ENCODE measurements at places on chromosomes 6 and 20.

DNA sequence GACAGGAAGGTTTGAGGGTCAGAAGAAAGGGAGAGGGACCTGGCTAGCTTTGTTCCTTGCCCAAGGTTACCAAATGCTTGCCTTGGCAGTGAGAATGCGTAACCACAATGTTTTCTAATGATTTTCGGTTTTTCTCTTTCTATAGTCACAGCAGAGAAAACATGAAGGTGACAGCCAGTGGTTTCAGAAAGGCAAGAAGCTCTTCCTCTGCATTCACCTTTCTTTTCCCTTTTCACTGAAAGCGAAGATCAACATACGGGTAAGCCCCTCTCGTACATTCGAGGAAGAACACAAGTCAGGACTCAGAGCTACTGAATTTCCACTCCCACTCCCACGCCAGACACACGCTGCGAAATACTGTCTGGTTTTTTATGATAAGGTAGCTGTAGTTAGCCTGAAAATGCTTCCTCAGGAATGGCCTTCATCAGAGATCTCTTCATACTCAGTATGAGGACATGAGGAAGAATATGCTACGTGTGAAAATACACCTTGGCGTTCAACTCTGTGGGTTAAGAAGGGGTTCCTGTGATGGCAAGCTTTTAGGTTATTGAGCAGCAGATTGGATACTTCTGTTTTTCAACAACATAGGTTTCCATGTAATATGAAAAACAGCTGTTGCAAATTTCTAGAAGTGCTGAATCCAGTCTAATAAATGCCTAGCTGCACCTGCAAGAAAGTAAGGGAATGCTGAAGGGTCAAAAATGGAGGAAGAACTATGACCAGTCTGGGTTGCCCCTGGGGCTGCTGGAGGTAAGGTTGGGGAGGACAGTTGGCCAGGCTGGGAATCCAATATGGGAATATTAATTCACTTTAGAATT is 7.4 kb upstream of the CD83 start:
- DNase-seq = no peak

GRCh38 chr6:127641905-127642304 is 64.9 kb downstream of the C6orf58 start:
- DNase-seq = no peak

- DNase-seq = no peak
These were observed 4.1 kb downstream of the FAM210B start for GRCh38 chr20:56362833-56363413.

- no peak for DNase-seq
These were observed 45.8 kb upstream of the SYNDIG1 start for GRCh38 chr20:24423390-24424313.

DNA sequence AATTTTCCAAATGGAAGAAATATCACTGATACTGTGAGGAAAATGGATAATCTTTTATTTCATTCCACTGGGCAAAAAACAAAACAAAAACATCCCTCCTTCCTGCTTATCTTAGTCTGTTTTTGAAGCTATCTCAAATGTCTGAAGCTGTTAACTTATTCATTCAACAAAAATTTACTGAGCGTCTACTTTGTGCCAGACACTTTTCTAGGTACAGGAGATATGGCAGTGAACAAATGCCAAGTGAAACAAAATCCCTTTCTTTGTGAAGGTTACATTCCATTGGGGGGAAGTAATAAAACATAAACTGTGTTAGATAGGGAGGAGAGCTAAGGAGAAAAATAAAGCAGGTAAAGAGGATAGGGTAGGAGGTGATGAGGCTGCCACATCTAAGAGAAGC is 47.5 kb downstream of the TNFRSF21 start:
- no peak for DNase-seq

GRCh38 chr6:1499777-1500176 is 109.9 kb upstream of the FOXC1 start:
- no peak for DNase-seq

GRCh38 chr20:289693-290083 is 862 bp downstream of the C20orf96 start:
- no peak for DNase-seq

DNA sequence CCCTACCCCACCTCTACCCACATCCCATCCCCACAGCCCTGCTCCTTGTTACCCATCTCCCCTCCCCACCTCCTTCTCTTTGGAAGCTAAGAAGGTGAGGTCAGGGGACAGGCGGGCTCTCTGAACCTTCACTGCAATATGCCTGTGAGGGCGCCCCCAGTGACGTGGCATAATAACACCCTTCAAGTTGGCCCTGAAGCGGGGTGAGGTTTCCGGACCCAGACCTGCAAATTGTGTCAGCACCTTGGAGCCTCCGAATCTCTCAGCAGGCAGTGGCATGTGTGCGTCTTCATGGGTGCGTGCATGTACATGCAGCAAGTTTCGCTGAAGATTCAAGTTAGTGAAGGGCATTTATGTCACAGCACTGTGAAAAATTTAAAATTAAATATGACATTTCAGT is 114.6 kb downstream of the SOBP start:
- no peak for DNase-seq

DNA sequence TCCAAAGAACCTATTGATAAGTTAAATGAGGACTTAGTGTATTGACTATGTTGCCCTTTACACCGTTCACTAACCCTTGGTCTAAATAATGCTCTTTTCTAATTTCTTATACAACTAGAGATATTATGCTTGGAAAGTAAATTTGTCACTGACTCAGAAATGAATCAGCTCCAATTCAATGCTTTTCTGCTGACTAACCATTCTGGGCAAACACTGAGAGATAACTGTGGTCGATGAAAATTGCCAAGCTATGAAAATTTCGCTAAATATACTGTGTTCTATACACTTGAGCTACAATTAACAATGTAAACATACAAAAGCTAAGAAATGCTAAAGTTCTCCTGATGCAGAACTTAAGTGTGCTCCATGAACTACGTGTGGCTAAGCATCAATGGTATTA is 23.1 kb upstream of the FBXO9 start:
- DNase-seq = no peak

DNA sequence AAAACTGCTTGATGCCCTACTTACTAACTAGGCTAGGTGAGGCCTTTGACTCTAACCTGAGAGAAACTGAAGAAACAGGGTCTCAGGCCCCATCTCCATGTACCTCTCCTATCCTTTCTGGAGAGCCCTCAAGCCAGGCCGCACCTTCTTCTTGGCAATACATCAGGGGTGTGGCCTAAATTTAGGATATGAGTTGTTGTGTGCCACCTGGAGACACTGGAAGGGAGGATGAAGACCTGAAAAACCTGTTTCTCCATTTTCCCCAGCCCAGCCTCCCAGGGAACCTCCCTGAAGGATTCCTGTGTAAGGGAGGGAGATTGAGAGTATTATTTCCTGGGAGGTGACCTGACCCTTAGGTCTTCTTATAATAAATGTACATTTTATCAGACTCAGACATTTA is 3.1 kb downstream of the LY6G6D start:
- no peak for DNase-seq

GRCh38 chr6:46104209-46104608 is 25.6 kb upstream of the ENPP4 start:
- no peak for DNase-seq

GRCh38 chr6:166551754-166552495 is 34.6 kb downstream of the RAMACL start:
- DNase-seq = no peak

GRCh38 chr20:25310268-25310920 is 62.5 kb downstream of the PYGB start:
- DNase-seq = peak; percentile 14

- no peak for DNase-seq
These were observed 28.4 kb upstream of the SLC35A1 start for GRCh38 chr6:87444362-87444761.

DNA sequence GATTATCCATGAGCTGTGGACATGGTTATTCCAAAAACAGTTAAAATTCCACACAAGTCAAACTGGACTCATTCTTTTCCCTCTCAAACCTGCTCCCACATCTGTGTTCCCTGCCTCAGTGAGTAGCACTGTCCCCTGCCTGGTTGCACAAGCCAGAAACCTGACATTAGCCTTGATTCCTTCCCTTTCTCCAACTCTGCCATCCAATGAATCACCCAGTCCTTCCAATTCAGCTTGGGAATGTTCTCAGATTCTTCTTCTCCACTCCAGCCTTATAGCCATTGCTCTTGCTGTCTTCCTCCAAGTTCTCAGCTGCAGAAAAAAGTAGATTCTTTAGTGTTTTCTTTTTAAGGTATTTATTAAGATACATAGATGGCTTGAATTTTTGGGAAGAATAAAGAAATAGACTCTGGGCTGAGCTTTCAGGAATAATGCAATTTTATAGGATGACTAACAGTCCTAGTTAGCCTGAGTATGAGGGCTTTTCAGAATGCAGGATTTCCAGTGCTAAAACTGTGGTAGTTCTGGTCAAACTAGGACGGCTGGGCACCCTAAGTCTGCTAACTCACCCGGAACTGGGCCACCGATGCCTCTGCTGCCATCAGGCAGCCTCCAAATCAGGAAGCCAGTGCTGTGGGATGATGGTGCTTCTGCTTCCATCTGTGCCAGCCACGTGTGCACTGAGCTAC is 18.2 kb upstream of the SASH1 start:
- DNase-seq = no peak

DNA sequence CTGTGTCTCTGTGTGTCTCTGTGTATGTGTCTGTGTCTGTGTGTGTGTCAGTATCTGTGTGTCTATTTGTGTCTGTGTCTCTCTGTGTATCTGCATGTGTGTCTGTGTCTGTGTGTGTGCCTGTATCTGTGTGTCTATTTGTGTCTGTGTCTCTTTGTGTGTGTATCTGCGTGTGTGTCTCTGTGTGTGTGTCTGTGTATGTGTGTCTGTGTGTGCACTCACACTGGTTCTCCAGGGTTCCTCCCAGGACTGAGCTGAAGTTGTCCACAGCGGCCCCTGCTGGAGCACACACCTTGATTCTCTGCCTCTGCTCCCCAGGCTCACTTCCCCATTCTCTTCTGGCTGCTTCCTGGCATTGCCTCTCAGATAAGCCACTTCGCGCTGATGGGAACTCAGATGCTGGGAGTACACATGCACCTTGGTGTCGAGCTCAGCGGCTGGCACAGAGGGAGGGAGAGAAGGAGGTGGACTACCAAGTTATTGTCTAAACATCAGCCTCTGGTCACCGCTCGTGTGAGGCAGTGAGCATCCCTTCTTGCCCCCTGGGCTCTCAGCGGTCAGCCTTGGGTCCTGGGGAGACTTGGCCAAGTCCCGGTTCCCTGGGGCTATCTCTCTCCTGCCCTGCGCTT is 104.9 kb upstream of the NXT1 start:
- DNase-seq = no peak

DNA sequence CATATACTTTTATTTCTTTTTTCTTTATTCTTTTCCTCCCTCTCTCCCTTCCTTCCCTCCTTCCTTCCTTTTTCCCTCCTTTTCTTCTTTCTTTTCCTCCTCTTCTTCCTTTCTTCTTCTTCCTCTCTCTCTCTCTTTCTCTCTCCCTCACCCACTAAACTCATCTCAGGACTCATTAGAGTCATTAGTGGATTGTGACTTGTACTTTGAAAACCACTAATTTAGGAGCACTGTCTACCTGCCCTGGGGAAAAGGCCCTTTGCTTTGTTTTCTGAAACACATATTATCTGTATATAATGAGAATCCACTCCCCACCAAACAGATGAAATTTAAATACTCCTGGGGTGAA is 68.7 kb upstream of the CEP85L start:
- no peak for DNase-seq

GRCh38 chr6:80872199-80872950 is 765.9 kb downstream of the BCKDHB start:
- DNase-seq = no peak

DNA sequence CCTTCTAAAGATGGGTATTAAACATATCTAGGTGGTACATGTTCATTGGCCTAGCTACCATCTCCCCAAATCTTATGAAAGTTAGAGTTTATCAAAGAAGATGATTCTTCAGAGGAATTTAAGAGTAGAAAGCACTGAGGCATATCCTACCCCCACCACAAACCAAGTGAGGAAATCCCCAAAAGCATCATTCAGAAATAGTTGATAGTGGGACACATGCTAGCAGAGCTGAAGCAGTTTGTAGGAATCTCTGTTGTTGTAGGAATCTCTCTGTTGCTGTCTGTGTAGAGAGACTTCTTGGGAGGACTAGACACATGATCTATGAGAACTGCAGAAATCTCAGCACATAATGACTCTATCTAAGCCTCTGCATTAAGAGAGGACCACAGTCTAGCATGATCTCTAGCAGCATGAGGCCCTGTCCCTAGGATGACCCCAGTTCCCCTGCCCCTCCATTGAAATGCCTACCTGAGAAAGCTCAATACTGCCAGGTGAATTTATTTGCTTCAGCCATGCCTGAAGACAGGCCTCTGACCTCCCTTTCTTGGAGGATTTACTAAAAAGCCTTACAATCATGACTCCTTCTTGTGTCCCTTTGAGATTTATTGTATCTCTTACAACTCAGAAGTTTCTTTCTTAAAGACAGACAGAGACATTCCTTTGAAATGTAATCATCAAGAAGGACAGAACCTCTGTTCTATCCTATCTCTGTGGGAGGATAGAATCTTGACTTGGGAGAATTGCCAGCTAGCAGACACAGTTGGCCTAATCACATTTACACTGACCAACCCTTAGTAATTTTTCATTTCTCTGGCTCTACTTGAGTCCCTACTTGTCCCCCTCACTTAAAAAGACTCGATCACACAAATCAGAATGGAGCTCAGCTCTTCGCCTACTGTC is 582.4 kb downstream of the PHF3 start:
- DNase-seq = no peak

GRCh38 chr6:54267798-54268197 is 40.4 kb upstream of the TINAG start:
- no peak for DNase-seq

DNA sequence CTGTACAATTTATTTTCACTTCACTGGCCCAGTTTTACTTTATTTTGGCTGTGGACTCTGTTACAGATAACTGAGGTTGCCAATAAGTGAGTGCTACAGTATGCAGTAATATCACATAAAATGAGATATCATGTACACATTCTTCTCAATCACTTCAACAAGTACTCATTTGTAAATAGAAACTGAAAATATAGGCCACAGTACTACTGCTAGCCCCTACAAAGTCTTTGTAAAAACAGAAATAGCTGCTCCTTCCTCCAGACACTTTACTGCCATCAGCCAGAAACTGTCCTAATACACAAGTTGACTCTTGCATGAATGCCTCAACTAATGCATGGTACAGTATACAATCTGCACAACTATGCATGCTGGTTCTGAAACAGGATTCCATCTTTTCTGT is 9.2 kb downstream of the DTNBP1 start:
- DNase-seq = no peak

- DNase-seq = no peak
These were observed 420.1 kb downstream of the NKAIN2 start for GRCh38 chr6:124223611-124224345.

DNA sequence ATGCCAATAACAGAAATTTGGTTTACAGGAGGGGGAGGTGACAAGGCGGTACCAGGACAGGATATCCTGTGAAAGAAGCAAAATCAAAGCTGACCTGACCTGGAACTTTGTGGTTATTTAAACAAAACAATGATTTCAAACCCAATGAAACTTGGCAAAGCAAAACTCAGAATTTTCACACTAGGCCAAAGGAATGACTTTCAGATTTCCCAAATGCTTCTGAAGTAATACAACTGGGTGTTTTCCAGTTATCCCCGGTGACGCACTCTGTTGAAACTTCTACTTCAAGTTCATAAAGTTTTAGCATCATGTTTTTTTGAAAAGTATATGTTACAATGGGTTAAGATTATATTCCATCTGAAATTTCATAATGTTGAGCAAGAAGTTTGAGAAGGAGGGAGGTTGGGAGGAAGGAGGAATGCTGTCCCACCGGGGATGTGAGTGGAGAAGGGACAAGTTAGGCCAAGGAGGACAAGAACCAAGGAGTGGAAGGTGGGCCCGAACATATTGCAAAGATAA is 78.1 kb upstream of the TRAF3IP2 start:
- no peak for DNase-seq

GRCh38 chr20:53914091-53914780 is 156.2 kb downstream of the BCAS1 start:
- no peak for DNase-seq

Data from activated gamma-delta T cell treated with anti-CD3 and anti-CD28 coated beads, Interleukin-2, amount 50 U/mL, for 16 hours (primary cell).